ENCODE measurements at places on chromosomes 2 and 18. TPM values are rescaled to one million over a fixed set of nuclear protein-coding genes. Genes with fewer than 3 reads are reported as not detected.

GRCh38 chr2:176999301-176999700 lies 213.3 kb upstream of the HNRNPA3 start:
- no peak for DNase-seq
- H3K36me3 ChIP-seq = no peaks in the 10 kb centered on the region
- no peak overlapping the region for H3K27ac ChIP-seq
- H3K27me3 ChIP-seq = no peaks in the 10 kb centered on the region
- no peaks in the 10 kb centered on the region for H3K4me1 ChIP-seq
- H3K4me3 ChIP-seq = no peak overlapping the region

GRCh38 chr2:177586154-177586553 lies 193.6 kb downstream of the AGPS start:
- no peaks in the 10 kb centered on the region for H3K36me3 ChIP-seq
- no peak overlapping the region for H3K4me3 ChIP-seq
- H3K27ac ChIP-seq = no peak overlapping the region
- no peaks in the 10 kb centered on the region for H3K27me3 ChIP-seq
- no peaks in the 10 kb centered on the region for H3K4me1 ChIP-seq

DNA sequence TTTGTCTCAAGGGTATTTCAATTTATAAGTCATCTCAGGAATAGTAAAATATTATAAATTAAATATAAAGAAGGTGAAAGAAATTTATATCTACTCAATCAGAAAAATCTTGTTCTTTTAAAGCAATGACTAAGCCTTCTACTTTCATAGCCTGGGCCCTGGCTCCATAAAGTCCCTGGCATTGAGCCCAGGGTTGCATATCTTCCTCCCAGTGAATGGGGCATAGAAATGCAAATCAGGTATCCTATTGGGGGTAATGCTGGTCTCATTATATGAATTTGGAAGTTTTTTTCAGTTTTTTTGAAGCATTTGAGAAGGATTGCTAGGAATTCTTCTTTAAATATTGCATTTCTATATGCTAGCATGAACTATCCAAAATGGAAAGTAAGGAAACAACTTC lies 73.9 kb upstream of the MC2R start:
- no peaks in the 10 kb centered on the region for H3K27me3 ChIP-seq
- no peak overlapping the region for H3K4me3 ChIP-seq
- no peaks in the 10 kb centered on the region for H3K4me1 ChIP-seq
- no peak for DNase-seq
- H3K27ac ChIP-seq = no peak overlapping the region
- H3K36me3 ChIP-seq = no peaks in the 10 kb centered on the region

NEU2 gene
- not detected for total RNA-seq

TCF7L1 gene
- 2.9 TPM for total RNA-seq
